ENCODE measurements at places on chromosomes 12 and 14. TPM values are rescaled to one million over a fixed set of nuclear protein-coding genes. Genes with fewer than 3 reads are reported as not detected.

- DNase-seq, result no peak
These were observed 68.5 kb downstream of the LIN7A start for GRCh38 chr12:80869264-80869663.

Gene PAPOLA
- 124 TPM for total RNA-seq

DNA sequence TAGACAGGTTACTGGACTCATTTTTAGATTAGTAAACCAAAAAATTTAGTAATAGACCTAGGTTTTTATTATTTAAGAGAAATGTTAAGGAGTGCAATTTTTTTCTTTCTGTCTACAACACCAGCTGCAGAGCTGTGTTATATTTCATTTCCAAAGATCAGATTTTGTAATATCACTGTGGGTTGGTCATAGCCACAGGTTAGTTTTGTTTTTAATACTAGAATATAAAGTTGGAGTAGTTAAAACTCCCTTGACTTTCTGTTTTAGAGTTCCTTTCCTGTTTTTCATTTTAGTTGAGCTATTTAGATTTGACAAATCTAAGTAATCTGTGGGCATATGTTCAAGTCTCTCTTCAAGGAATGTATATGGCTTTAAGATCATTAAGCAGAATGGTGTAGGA lies 30.7 kb upstream of the GARIN2 start:
- DNase-seq, result no peak

- peak; percentile 39 for DNase-seq
These were observed 94.7 kb upstream of the PWP1 start for GRCh38 chr12:107590814-107591375.

DNA sequence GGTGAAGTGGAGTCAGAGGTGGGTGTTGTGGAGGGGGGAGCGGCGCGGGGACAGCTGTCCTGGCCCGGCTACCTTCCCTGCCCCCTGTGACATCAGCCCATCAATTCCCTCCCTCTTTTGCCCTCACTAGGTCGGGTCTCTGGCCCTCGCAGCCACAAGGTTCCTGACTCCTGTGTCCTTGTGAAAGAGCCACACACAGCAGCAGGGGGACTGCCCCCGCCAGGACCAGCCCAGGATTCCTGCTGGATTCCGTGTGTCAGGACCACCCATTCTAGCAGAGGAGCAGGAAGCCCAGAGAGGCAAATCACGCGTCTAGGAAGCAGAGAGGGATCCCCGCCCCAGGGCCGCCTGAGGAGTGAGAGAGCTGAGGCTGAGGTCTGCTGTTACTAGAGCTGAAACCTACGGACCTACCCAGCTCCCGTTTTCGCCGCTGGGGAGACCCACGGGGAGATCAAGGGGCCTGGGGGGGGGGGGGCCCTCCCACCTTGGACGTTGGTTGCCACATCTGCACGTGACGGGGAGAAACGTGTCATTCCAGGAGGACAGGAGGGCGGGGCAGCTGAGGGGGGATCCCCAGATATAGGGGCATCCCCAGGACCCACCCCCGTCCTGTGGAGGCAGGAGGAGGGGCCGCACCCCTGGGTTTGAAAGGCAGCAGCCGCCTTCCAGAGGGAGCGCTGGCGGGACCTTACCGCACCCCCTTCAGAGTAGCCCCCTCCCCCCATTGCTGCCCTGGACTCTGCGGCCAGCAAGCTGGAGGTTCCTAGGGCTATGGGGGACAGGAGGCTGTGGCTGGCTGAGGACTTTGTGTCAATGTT lies 12.5 kb upstream of the INF2 start:
- DNase-seq, result no peak

DNA sequence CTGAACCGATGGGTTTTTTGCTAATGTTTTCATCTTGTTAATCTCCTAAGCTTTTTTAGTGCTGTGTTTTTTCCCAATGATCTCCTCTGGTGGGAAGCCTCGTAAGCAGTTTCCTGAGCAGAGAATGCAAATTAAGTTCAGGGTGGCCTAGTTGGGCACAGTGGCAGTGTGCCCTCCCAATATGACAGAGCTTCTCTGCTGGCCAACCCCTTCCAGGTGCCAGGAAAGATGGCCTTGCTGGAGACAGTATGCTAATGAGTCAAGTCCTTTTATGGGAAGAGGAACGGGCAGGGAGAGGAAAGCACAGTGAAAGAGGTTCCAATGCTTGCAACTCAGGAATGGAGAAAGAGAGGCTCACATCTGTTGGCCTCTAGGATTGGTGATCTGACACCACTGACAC lies 115.8 kb downstream of the GCH1 start:
- no peak for DNase-seq

- no peak for DNase-seq
These were observed 39.0 kb upstream of the NRXN3 start for GRCh38 chr14:78131201-78131600.

GRCh38 chr12:104064842-104065427 lies 604 bp downstream of the HCFC2 start:
- DNase-seq, result no peak

DNA sequence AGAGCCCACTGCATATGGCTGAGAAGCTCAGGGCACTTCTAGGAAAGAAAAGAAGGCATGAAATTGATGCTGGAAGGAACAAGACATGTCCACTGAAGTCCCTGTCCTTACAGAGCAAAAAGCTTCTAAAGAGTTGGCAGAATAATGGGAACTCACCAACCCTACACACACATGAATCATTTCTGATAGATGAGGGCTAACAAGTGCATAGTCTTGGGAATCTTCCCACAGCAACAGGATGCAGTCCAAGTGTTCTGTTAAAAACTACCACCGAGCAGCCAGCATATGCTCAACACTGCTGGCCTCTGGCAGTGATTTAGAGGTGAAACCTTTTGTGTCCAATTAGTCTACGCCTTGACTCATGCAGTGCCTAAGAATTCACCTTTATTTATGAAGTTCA lies 44.8 kb downstream of the RHOJ start:
- DNase-seq, result peak; percentile 88

Gene L3HYPDH
- total RNA-seq, result 28.7 TPM

Gene TAOK3
- total RNA-seq, result 61.2 TPM

Gene FOXG1
- total RNA-seq, result not detected

- DNase-seq, result no peak
These were observed 32.9 kb downstream of the TCHP start for GRCh38 chr12:109932878-109933503.

Gene GZMH
- total RNA-seq, result not detected

Gene KCNA5
- total RNA-seq, result not detected

Gene PLBD1
- total RNA-seq, result 3.4 TPM

Gene FKBP3
- total RNA-seq, result 21.7 TPM

- DNase-seq, result no peak
These were observed 27.2 kb downstream of the KRT80 start for GRCh38 chr12:52164624-52165023.

- no peak for DNase-seq
These were observed 183.9 kb downstream of the APAF1 start for GRCh38 chr12:98828802-98829600.

Gene DCN
- total RNA-seq, result 2,298 TPM

DNA sequence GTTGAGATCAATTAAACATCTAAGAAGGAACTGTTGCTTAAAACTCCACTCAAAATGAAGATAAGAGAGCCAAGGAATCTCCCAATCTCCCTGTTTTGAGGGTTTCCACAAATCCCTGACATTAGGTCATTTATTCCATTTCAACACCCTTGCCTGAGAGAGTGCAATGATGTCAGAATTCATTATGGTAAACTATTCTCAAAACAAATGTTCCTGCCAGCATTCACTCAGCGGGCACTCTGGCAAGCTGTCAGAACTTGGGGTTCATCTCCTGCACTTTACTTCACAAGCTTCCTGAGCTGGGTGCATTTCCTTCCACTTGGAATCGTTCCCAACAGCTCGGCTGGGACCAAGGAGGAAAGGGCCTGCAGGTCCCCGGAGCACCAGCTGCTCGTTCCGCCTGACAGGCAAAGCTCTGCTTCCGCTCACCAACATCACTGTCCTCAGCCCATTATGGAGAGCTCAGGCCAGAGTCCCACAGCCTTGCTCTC lies 117.8 kb downstream of the TTC7B start:
- DNase-seq, result peak; percentile 72

GRCh38 chr12:63804746-63805145 lies 25.0 kb downstream of the RXYLT1 start:
- DNase-seq, result no peak

GRCh38 chr12:1367331-1368291 lies 226.8 kb downstream of the FBXL14 start:
- no peak for DNase-seq

DNA sequence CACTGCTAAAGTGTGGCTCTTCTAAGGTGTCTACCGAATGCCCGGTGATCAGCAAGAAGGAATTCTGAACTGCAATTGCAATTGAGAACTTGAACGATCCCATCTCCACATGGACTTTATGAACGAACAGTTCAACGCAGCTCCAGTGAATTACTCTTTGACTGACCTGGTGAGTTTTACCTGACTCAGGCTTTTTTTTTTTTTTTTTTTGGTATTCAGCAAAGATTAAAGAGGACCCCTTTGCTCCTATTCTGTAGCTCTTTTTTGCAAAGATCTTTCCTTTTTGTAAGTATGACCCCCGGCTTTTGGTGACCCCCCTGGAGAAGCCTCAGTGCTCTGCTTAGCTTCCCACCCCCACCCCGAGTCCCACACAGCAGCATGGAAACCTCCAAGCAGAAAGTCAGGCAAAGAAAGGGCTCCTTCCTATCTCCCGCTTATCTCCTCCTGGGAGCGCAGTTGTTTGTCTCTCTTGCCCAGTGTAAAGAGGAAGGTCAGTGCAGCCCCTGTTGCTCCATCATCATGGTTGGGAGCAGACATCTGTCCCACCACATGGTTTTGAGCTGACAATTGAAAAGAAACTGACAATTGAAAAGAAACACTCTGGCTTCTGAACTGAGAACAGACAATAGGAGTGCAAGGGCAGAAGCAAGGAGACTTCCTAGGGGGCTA lies 72.1 kb upstream of the DIO3 start:
- no peak for DNase-seq

DNA sequence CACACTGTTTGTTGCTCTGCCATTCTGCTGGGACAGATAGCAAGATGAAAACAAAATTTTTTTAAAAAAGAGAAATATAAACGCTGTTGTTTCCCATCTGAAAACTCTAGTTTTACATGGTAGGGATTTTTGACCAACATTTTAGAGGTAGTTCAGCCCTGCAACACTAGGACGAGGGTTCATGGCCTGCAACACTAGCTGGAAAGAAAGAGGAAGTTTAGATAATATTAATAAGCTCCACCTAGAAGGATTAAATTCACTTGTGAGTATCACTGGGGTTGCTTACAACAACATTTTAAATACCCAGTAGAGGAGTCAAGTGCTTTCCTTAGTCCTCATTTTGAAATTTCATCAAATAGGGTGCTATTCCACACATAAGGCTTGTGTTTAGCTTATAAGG lies 68.2 kb downstream of the SRGAP1 start:
- DNase-seq, result no peak

GRCh38 chr14:100466111-100466856 lies 120.9 kb downstream of the BEGAIN start:
- no peak for DNase-seq

DNA sequence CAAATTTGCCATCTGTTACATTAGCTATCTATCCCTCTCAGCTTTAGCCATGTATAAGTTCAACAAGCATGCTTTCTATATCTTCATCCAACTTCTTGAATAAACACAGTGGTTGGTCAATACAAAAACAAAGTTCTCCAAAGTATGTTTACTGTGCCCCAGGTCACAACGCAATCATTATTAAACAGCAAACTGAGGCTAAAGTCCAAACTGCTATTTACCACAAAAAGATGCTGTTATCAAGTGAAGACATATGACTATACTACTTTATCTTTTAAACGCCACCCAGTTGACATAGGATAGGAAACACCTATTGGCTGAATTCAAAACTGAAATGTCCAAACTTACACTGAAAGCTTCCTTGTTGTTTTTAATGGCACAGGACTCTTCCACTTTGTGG lies 11.7 kb downstream of the ZCCHC8 start:
- no peak for DNase-seq

DNA sequence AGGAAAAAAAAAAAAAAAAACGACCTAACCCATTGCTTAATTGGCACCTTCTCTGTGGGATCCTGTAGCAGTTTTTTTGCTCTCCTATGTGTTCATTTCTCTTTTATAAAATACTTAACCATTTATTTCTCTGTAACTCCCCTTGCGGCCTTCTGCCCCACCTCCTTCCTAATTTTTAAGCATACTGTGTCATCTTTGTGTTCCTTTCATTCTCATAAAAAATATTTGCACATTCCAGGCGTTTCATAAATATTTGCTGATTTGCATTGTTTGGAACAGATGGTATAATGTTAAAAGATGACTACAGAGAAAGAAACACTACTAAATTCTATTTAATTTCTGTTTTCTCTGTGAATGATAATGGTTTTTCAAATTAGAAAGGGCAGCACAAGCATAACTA lies 77.9 kb downstream of the NPAS3 start:
- no peak for DNase-seq

GRCh38 chr12:106360400-106360994 lies 2.9 kb downstream of the POLR3B start:
- no peak for DNase-seq

GRCh38 chr12:127607146-127607725 lies 659.7 kb upstream of the TMEM132C start:
- no peak for DNase-seq

Gene INSM2
- total RNA-seq, result not detected

- DNase-seq, result no peak
These were observed 34.3 kb upstream of the DICER1 start for GRCh38 chr14:95191445-95192199.

DNA sequence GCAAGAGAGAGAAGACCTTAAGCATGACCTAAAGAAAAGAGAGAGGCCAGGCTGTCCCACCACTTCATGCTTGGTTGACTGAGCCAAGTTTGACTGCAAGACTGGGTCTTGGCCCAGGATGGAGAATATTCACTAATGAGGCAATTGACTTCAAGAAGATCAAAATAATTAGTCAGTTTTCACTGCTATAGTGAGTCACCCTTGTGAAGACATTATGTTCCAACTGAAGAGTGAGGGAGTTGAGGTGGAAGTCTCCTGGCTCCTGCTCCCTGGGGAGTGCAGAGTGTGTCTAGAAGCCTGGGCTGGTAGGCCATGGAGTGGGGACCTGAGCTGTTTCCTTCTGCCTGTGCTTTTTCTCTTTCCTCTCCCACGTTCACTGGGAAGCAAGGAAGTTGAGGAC lies 117.6 kb downstream of the CACNA1C start:
- peak; percentile 57 for DNase-seq

- DNase-seq, result peak; percentile 18
These were observed 66.7 kb upstream of the ATP2B1 start for GRCh38 chr12:89775063-89775985.

- no peak for DNase-seq
These were observed 67.9 kb upstream of the BEGAIN start for GRCh38 chr14:100654814-100655740.

DNA sequence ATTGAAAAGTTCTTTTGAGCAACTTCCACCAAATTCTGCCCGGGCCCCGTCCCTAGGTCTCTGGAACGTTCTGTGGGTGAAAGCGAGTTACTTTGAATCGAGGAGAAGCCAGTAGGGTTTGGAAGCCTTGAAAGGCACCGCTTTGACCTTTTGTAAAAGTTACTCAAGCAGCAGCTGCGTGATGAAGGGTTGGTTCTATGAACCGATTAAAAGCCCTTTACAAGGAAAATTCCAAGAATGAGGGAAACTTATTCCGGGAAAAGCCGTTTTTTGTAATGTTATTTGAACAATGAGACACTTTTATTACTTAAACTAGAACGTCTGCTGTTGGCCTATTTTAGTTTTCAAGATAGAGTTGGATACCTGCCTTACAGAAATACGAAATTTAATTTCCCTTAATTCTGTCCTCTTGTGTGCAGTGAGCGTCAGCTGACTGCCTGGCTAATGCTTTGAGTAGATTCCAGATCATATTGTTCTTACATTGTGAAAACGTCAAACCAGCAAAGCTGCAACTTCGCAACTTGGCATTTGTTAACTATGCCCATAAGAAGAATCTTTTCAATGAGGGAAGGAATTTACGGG lies 906 bp downstream of the LARP4 start:
- peak; percentile 87 for DNase-seq
